ENCODE measurements at places on chromosomes 2 and 18. TPM values are rescaled to one million over a fixed set of nuclear protein-coding genes. Genes with fewer than 3 reads are reported as not detected.

Gene PDE1A
- not detected for total RNA-seq

Gene GBX2
- total RNA-seq = 13.0 TPM

Gene NT5C1B
- not detected for total RNA-seq

Gene SERPINB12
- not detected for total RNA-seq

Gene TRIM54
- total RNA-seq = not detected

Gene TBR1
- 0.03 TPM for total RNA-seq

Gene CRYGC
- total RNA-seq = not detected

Gene ZNF521
- 0.16 TPM for total RNA-seq

Gene PLGLB2
- not detected for total RNA-seq

Gene AGXT
- total RNA-seq = not detected

Gene SERPINB2
- total RNA-seq = 0.74 TPM

Gene DSC2
- 1.3 TPM for total RNA-seq

Gene ACTG2
- 78.8 TPM for total RNA-seq

Gene OR6B2
- not detected for total RNA-seq

Gene TRPM8
- 0.03 TPM for total RNA-seq

Gene CIDEA
- not detected for total RNA-seq

Gene ESPNL
- total RNA-seq = 6.9 TPM

Gene DCAF17
- 21.2 TPM for total RNA-seq

DNA sequence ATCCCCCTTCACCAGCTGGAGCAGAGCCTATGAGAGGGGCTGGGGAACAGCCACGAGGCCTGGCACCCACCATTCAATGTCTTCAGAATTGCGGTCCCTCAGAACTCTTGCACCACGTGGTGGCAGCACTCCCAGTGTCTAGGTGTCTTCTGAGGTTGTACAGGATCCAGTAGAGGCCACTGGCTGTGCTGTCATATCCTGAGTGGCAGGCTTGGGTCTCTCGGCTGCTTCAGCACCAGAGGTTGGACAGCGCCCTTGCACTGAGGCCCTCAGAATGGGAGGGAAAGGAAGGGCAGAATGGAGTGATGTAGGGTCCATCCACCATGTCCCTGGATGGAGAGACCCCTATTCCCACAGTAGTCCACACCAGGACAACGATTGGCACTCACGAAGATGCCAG, 112.0 kb upstream of the TEKT4 start:
- DNase-seq = no peak

DNA sequence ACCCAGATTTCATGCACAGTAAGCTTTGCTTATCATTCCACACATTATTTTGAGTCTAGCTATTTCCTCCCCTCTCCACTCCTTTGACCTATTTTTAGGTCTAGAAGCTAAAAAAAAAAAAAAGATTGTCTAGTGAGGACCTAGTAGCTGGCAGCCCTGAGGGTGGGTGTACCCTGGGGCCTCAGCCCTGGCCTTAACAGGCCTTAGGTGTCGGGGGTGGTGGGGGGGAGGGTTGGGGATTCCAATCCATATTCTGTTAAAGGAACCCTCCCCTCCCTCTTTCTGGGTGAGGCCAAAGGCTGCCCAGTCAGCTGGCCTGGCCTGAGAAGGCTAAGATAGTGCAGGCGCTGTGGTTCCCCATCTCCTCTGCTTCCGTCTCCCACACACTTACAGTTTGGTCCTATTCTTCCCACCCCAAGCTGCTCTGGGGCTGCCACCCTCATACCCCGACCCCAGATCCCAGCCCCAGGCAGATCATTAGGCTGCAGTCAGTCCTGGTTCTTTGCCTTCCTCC, 65.5 kb upstream of the HK2 start:
- peak; percentile 33 for DNase-seq

GRCh38 chr2:105371810-105372209, 27.0 kb downstream of the FHL2 start:
- no peak for DNase-seq

- peak; percentile 72 for DNase-seq
These were observed 51.5 kb upstream of the PHLPP1 start for GRCh38 chr18:62663731-62664336.

DNA sequence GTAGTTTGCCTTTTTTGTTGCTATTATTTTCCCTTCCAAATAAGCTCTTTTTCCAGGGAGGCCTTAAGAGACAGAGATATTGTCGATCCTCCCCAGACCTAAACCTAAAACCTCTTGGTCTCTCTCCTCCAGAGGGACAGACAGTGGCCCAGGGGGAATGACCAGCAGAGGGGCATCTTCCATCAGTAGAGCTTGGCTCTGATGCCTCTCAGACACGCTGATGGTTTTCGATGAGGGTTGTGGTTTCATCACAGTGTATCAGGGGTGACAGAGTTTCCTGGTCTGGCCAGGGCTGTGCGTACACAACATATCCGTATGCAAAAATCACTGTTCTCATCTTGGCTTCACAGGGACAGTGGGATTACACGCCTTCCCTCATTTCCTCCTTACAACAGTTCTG, 68.6 kb downstream of the GATA6 start:
- no peak for DNase-seq

- peak; percentile 39 for DNase-seq
These were observed 79.7 kb upstream of the IGFBP5 start for GRCh38 chr2:216775043-216775453.

- peak; percentile 75 for DNase-seq
These were observed 29.7 kb downstream of the NOL10 start for GRCh38 chr2:10659898-10660568.

DNA sequence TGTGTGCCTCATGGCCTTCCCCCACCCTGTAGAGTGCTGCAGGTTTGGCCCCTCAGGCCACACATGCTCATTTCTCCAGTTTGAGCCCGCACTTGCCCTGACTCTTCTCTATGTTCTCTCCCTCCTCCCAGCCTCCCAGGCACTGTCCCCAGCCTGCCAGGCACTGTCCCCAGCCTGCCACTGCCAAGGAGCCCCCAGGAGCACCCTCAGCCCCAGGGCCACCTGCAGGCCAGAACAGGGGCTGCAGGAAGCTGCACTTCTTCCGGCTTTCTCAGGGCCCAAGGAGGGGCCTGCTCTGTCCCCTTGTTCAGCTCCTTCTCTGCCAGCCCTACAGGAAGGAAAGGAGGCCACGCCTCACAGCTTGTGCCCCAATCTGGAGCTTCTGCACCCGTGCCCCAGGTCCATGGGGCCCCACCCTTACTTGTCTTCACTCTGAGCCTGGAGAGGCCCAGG, 31.6 kb downstream of the CYP26B1 start:
- peak; percentile 54 for DNase-seq

DNA sequence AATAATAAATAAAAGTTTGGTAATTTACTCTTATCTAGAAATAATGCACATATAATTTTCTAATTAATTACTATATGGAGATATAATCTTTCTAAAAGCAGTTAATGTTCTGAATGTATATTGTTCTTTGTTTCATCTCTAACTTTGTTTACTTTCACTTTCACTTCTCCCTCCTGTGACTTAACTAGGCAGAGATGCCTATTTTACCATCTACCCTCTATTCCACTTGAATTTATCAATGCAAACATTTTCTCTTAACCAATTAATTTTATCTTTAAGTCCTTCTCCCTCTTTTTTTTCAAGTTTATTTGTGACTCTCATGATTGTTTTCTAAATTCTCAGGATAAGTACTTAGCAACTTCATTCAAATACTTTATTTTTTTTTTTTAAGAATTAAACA, 55.1 kb upstream of the IL1RL1 start:
- DNase-seq = no peak

GRCh38 chr2:150535176-150535575, 47.7 kb upstream of the RND3 start:
- DNase-seq = no peak

GRCh38 chr2:165857876-165858275, 63.8 kb upstream of the GALNT3 start:
- DNase-seq = no peak

DNA sequence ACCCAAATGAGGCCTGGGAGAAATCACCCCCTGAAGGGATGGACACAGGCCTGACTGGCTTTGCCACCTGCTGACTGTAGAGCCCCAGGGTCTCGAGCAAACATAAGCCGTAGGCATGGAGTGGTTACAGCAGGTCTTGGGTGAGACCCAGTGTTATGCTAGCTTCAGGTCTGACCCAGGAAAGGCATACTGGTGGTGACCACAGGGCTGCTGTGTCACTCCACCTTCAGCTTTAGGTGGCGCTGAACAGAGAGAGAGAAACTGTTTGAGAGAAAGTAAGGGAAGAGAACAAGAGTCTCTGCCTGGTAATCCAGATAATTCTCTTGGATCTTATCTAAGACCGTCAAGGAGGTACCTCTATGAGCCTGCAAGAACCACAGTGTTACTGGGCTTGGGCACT, 1544.2 kb upstream of the TMEFF2 start:
- DNase-seq = no peak

GRCh38 chr2:209613649-209614305, 157.9 kb upstream of the UNC80 start:
- DNase-seq = peak; percentile 15

- no peak for DNase-seq
These were observed 651 bp downstream of the KCNK3 start for GRCh38 chr2:26692897-26693849.

GRCh38 chr2:24570225-24570624, 79.2 kb downstream of the NCOA1 start:
- no peak for DNase-seq

GRCh38 chr2:158464426-158465281, 7.9 kb downstream of the PKP4 start:
- DNase-seq = no peak

DNA sequence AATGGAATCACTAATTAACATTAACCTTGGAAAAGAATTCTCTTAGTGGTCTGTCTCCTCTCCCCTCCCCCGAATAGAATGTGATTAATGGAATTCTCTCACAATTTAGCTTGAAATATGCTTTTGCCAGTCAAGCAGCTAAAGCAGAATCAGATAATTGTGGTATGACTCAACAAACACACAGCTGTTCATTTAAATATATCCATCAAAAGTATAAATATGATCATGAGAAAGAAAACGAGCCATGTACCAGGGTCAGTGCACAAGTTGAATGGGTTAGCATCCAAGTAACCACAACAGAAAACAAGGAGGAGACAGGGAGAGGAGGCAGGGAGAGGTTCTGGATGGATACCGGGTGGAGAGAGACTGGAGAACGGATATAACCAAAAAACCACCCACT, 66.9 kb downstream of the ACVR1 start:
- no peak for DNase-seq

- no peak for DNase-seq
These were observed at the start of gene IL1RL2 for GRCh38 chr2:102186791-102187495. Gene IL1RL2 (plus strand): TSS chr2:102187023. CDS start chr2:102187868, 845 bp downstream.

DNA sequence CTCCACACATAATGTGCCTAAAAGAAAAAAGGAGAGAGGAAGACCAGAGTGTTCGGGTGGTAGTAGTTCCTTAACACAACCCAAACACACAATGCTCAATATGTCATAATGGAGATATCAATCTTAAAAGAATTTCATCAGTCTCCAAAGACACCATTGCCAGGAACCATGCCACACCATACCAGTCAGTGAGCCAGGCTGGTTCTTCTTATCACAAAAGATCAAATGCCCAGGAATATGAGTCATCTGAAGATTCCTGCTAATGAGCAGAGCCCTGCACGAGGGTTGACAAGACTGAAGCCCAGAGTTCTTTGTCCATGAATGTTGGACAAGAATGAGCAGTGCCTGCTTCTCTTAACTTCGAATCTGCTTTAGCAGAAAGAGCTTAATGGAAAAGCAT, 262.3 kb downstream of the ZNF516 start:
- DNase-seq = no peak

DNA sequence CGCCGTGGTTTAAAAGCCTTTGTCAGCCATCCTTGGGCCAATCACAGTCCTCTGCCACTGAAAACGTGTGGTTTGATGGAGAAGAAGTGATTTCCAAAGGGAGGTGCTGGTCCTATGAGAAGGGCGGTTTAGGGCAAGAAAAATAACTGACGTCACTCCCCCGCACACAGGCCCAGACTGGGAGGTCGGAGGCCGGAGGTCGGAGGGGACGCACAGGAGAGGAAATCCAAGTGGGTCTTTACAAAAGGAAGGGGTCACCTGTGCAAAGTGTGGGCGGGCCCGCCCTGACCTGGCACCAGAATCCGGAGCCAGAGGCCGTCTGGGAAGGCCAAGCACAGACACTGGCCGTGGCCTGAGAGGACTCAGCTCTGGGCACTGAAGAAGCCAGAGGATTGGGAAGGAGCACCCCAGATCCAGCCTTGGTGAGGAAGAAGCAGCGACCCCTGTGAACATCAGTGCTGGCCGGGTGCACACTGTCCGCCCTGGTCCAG, 18.0 kb upstream of the KCNG2 start:
- DNase-seq = no peak

- no peak for DNase-seq
These were observed 343.8 kb downstream of the CYRIA start for GRCh38 chr2:16321872-16322271.

DNA sequence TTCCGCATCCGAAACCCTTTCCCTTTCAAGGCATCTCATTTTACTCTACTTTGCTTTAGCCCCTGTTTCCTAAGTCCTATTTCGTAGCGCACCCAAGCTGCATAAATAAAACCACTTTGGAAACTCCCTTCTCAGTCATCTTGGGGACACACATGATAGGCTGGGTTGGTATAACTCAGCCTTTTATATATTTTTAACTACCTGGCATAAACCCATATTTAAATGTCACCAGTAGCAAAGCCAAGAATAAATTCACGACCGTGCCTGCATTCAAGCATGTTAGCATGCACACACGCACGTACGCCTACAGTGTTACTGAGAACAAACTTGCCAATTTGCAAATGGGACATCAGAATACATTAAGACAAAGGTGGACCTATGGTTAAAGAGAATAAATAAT, 564.7 kb upstream of the PIK3C3 start:
- DNase-seq = no peak

DNA sequence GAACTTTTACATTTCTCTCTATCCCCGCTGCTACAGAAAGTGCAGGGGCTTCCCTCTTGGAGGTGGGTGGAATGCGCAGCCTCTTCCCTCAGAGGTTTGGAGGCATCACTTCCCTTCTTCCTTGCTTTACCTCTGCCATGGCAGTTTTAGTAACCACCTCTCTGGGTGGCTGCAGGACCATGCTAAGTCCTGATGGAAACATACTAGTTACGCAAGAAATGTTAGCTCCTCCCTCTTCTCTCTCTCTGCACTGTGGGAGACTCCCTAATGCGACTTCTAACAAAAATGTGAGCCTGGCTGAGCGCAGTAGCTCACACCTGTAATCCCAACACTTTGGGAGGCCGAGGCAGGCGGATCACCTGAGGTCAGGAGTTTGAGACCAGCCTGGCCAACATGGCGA, 116.8 kb upstream of the RAB6C start:
- no peak for DNase-seq

GRCh38 chr2:47535073-47535472, 132.1 kb downstream of the MSH2 start:
- DNase-seq = no peak

DNA sequence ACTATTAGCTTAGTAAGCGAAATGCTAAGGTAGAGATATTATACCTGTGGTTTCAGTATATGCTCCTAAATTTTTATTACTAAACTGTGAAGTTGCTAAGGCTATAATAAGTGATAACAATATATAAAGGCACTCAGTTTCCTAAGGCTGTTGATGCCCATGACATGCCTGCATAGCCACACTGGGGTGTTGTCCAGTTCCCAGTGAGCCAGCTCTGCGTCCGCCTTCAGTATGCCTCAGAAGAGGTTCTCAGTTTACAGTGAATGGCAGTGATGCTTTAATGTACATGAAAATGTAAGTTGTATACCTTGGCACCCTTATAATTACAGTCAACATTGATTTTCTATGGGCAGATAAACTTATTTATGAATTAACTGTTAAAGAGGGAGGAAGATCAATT, 7.2 kb downstream of the FHOD3 start:
- DNase-seq = no peak

- DNase-seq = no peak
These were observed 68.3 kb downstream of the NCK2 start for GRCh38 chr2:105813045-105813315.

Data from SJSA1 (cell line).